CD4-positive, alpha-beta T cell treated with Interleukin-15 for 4 hours (primary cell): ENCODE measurements at places on chromosomes 13 and 19.
A peak's percentile ranks its signal among the peaks of the same experiment; 100 is the strongest.

DNA sequence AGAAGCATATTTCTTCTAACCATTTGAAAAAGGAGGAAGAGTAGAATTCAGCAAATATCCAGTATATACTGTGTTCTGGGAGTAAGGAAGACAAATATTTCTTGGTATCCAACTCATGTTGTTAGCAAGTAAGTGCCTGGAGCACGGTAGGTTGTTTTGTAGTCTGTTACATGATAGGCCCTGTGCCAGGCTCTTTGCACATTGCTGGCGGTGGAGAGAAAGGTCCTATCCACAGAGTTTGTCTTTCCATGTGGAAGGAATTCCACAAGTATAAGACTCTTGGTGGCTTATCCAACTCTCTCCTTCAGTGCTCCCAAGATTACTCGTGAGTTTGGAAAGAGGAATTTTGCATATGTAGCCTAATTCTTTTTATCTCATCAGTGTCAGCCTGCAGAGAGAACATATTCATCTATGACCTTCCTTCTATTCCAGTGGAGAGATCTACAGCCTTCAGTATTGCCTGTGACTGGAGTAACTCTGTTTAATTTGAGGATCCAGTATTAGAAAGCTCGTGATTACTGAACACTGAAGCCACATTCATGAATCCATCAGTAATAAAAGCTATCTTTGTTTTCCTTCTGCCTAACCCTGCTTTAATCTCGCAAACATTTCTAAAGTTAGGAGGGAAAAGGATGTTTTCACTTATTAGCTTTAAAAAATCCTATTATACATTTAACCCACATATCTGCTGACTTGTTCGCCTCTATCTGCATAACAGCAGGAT, 183.9 kb upstream of the CSNK1A1L start:
- no peak for DNase-seq

DNA sequence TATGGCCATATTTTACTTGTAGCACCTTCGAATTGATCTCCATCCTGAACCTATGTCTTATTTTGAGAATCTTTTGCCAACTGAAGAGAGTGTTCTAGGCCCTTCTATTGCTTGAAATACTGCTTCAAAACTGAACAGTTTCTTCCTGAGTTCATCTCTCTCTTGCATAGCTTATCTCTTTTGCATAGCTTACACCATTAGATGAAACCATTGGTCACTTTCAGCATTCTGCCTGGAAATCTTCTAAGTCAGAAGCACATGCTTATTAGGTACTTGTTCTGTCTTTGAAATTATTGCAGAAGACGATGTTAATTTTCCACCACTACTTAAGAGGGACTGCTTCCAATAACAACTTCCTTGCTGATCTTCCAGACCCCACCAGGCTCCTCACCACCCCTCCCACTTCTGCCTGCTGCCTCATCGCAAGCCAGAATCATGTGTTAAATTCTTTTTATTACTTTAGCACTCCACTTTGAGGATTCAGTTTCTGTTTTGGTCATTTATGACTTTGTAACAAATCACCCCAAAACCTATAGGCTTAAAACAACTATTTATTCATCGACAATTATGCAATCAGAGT, 122.4 kb upstream of the MAB21L1 start:
- no peak for DNase-seq

DNA sequence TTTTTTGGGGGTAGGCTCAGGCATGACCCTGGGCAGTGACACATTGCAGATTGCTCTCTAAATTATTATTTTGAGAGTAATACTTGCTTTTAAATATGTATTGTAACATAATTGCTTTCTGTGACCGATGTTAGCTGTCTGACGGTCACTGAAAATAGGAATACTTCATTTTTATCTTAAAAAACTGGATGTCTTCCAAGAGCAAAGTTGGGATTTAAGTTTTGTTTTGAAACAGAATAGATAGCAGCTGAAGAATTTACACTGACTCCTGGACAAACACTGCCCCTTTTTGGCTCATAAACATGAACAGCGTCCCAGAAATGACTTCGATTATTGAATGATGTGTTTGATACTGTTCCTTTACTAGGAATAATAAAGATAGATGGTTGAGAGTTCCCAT, 535.9 kb downstream of the GPC5 start:
- no peak for DNase-seq

GRCh38 chr19:30540761-30541160, 168.6 kb downstream of the ZNF536 start:
- DNase-seq, result no peak

GRCh38 chr13:84574851-84575250, 692.6 kb upstream of the SLITRK1 start:
- no peak for DNase-seq

DNA sequence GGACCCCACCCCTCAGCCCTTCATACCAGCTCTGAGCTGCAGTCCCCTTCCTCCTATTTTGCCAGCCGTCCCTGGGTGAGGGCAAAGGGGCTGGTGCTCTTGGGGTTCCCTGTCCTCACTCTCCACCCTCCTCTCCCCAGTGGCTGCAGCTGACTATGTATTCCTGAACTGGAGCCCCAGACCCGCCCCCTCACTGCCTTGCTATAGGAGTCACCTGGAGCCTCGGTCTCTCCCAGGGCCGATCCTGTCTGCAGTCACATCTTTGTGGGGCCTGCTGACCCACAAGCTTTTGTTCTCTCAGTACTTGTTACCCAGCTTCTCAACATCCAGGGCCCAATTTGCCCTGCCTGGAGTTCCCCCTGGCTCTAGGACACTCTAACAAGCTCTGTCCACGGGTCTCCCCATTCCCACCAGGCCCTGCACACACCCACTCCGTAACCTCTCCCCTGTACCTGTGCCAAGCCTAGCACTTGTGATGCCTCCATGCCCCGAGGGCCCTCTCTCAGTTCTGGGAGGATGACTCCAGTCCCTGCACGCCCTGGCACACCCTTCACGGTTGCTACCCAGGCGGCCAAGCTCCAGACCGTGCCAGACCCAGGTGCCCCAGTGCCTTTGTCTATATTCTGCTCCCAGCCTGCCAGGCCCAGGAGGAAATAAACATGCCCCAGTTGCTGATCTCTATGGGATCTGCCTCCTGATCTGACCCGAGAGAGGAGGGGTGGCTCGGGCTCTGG, 2.4 kb downstream of the COX7A1 start:
- no peak for DNase-seq

- DNase-seq, result no peak
Observed at GRCh38 chr19:14830702-14831101, 4.3 kb downstream of the OR7A5 start.

DNA sequence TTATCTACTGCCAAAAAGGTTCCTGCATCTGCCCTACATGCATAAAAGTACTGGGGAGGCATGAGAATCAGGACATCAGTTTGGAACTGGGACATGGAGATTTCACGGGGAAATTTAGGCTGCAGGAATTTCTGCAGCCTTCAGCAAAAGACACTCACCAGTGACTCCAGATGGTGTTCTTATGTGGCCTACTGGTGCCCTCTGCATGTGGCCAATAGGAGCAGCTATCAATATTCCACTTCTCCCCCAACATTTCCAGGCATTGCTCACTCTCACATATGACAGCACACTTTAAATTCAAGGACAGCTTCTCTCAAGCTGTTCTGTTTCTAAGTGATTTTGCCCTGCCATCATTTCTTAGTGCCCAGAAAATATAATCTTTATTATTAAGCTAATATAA, 570.5 kb upstream of the ARGLU1 start:
- DNase-seq, result no peak

GRCh38 chr13:110173247-110173818, 133.6 kb downstream of the COL4A1 start:
- DNase-seq, result no peak

- DNase-seq, result no peak
Observed at GRCh38 chr19:13860679-13861391, 16.1 kb upstream of the NANOS3 start.

DNA sequence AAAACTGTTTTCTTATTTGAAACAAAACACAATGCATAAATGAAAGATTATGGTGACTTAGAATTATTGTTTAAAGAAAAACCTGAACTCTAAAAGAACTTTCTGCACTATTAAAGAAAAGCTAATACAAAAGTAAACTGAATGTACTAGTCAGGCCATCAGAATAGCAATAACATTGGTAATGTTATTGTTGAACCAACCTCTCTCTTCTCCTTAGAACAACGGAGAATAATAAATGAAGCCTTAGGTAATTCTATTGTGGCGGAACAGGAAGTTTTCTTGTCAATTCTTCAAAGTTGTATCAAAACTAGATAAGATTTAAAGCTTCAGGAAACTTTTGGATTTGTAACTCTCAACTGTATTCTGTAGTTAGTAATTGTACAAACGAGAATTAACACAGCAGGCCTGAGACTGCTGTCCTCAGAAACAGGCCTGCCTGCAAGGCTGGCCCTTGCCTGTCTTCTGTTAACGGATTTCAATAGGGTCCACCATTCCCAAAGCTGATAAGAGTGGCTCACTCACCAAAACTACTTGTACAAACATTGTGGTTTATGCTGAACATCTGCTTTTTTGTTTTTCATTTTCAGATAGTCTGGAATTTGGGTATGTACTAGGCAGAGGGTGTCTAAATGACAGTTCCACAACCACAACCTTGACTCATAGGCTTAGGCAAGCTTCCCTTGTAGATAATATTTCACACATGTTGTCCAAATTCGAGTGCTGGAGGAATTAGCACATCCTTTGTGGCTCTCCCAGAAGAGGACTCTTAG, 825.8 kb downstream of the GPC5 start:
- no peak for DNase-seq

DNA sequence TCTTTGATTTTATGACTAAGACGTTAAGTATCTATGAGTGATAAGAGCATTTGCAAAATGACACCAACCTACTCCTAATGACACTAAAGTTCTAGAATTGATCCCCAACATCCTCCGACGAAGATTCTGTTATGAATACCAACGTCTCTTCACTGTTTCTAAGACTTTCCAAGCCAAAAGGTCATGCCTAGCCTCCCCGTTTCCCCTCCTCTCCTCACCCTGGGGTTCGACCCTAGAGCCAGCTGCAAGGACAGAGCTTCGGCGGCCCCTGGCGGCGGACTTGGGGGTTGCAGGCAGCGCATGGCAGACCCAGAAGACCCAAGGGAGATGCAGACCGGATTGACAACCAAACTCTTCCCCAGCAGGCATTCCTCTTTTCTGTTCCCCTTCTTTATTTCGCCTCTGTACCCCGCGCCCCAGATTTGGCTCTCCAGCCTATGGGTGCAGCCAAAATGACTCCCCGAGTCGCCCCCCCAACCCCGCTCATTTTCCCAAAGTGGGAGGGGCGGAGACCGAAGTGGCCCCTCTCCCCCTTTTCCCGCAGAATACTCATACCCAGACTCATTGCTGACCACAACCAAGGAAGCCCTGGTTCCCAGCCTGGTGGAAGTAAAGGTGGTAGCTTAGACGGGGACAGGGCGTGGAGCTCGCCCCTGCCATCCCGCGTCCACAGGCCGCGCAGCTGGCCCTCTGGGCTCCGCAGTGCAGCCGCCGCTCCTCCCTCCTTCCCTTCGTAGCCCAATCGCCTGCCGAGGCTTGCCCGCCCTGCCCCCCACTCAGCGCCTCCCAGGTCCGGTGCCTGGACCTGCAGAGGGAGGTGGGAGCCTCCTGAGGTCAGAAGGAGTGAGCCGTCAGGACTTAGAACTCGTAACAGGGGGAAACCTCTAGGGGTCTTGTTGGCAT, 4.1 kb upstream of the EML2 start:
- peak; percentile 91 for DNase-seq
